ENCODE measurements at places on chromosomes 3 and 15. TPM values are rescaled to one million over a fixed set of nuclear protein-coding genes. Genes with fewer than 3 reads are reported as not detected.

TIMP4 gene
- total RNA-seq: not detected

ERC2 gene
- not detected for total RNA-seq

XCR1 gene
- not detected for total RNA-seq

- H3K4me1 ChIP-seq: no peaks in the 10 kb centered on the region
- no peak for DNase-seq
- no peaks in the 10 kb centered on the region for H3K27me3 ChIP-seq
- H3K4me3 ChIP-seq: no peak overlapping the region
- H3K36me3 ChIP-seq: peaks cover 50% of the 10 kb centered on the region
- no peak overlapping the region for H3K27ac ChIP-seq
These were observed 133.3 kb downstream of the SUCLG2 start for GRCh38 chr3:67521053-67521646.
